ENCODE measurements at places on chromosomes 5 and 9.
A peak's percentile ranks its signal among the peaks of the same experiment; 100 is the strongest.

- DNase-seq = no peak
Observed at GRCh38 chr9:89721971-89722530, 117.2 kb downstream of the GADD45G start.

- no peak for DNase-seq
Observed at GRCh38 chr5:78482948-78483347, 122.5 kb downstream of the SCAMP1 start.

- no peak for DNase-seq
Observed at GRCh38 chr5:84480873-84481637, 96.4 kb upstream of the EDIL3 start.

- no peak for DNase-seq
Observed at GRCh38 chr9:71861618-71862017, 49.4 kb downstream of the ABHD17B start.

DNA sequence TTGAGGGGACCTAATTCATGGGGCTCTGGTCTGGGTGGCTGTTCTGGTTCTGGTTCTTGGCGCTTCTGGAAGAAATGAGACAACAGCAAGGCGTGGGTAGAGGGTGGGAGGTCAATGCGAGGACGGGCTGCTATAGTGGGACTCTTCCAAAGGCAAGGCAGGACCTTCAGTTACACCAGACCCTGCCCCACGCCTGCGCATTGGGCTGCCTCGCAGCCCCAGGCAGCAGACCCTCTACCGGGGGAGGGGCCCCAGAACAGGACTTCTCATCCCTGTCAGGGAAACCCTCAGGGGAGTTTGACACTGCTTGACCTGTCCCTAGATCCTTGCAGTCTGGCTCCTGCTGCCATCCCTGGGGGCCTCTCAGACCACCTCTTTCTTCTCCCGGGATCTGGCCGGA, 18.5 kb downstream of the CCDC69 start:
- DNase-seq = no peak

- peak; percentile 69 for DNase-seq
Observed at GRCh38 chr5:14685757-14686156, 21.2 kb downstream of the OTULIN start.

GRCh38 chr9:1049641-1050040, 516 bp upstream of the DMRT2 start:
- no peak for DNase-seq

- no peak for DNase-seq
Observed at GRCh38 chr5:111124793-111125192, 32.6 kb downstream of the WDR36 start.

DNA sequence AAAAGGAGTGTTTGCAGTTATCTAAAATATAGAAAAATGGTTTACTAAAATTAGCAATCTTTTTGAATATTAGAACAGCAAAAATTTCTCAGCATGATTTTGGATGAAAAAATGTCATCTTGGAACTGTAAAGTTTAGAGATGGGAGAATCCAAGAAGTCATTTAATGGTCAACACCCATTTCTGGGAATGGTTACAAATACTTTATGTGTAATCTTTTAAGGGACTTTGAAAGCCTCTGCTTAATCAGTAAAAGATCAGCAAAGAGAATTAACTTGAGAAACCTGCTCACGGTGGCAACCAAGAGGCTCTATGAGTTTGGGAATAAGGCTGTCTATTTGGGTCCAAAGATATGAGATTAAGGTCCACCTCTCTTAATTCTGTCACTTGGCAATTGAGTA, 13.0 kb downstream of the C1QTNF3 start:
- no peak for DNase-seq

GRCh38 chr5:83817591-83817990, 96.9 kb upstream of the HAPLN1 start:
- DNase-seq = no peak

GRCh38 chr9:34370335-34370969, 6.2 kb downstream of the MYORG start:
- DNase-seq = no peak
